Activated CD8-positive, alpha-beta T cell treated with anti-CD3 and anti-CD28 coated beads for 36 hours (primary cell): ENCODE measurements at places on chromosomes 2 and 18. TPM values are rescaled to one million over a fixed set of nuclear protein-coding genes. Genes with fewer than 3 reads are reported as not detected.
A peak's percentile ranks its signal among the peaks of the same experiment; 100 is the strongest.

DNA sequence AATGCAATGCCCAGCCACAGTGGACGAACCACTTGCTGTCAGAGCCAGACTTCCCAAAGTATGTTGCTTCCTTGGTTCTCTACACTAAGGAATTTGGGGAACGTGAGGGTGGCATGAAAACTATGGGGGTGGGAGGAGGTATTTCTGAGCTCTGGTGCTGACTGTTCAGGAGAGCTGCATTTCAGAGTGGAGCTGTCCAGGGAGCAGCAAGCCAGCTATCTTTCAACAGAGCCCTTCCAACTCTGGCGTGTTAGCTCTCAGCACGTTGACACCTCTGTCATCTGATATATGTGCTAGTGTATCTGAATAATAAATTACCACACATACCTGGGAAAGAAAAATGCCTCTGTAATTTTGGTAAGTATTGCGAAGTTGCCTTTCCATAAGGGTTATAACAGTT lies 66.1 kb downstream of the SAP130 start:
- H3K27ac ChIP-seq: no peak overlapping the region
- no peak overlapping the region for H3K4me3 ChIP-seq
- no peaks in the 10 kb centered on the region for H3K27me3 ChIP-seq
- no peak for DNase-seq

DNA sequence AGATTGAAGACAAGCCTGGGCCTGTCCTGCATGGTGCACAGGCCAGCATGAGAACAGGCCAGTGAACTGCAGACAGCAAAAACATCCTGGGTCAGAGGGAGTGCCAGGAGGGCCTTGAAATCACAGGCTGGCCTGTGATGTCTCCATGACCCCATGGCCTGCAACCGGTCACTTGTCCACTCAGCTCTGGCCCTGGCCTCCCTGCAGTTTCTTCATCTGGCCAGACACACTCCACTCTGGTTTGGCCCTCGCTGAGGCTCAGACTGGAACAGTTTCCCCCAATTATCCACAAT lies 12.6 kb downstream of the CYRIA start:
- H3K4me3 ChIP-seq: no peak overlapping the region
- H3K36me3 ChIP-seq: no peaks in the 10 kb centered on the region
- no peak overlapping the region for H3K27ac ChIP-seq
- DNase-seq: no peak
- peaks cover 3% of the 10 kb centered on the region for H3K27me3 ChIP-seq

Gene MPP4
- not detected for total RNA-seq

DNA sequence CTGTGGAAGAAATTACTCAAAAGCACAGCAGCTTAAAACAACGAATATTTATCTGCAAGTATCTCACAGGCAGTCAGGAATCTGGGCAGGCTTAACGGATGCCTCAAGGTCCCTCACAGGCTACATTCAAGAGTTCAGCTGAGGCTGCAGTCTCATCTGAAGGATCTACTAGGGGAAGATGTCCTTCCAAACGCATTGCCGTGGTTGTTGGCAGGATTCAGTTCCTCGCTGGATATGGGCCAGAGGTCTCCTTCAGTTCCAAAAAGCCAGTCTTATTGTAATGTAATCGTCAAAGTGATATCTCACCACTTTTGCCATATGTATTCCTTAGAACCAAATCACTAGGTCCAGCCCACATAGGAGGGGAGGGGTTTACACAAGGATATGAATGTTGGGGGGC lies 98.2 kb upstream of the EPAS1 start:
- no peak for DNase-seq
- H3K4me3 ChIP-seq: no peak overlapping the region
- H3K27ac ChIP-seq: no peak overlapping the region
- H3K36me3 ChIP-seq: no peaks in the 10 kb centered on the region

- peaks cover 30% of the 10 kb centered on the region for H3K36me3 ChIP-seq
- H3K4me3 ChIP-seq: peak overlapping the region; percentile 100
- peak; percentile 65 for DNase-seq
- peak overlapping the region; percentile 94 for H3K27ac ChIP-seq
Observed at GRCh38 chr2:151410485-151410834, 758 bp downstream of the RIF1 start.

Gene TMEM163
- not detected for total RNA-seq

DNA sequence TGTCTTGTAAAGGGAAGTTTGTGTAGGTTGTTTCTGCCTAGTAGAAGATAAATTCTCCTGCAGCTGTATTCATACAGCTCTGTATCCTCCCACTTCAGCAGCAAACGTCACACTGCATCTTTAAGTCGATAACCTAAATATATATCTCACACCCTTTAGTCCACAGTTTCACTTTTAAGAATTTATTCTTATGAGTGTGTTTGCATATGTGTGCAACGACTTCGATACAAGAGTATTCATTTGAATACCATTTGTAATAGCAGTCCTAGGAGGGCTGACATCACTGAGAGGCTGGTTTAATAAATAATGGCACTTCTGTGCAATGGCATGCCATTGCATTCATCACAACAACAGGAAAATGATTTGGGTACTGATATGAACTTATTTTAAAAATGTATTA lies 63.8 kb upstream of the MSH6 start:
- no peak overlapping the region for H3K27ac ChIP-seq
- no peaks in the 10 kb centered on the region for H3K36me3 ChIP-seq
- no peaks in the 10 kb centered on the region for H3K4me1 ChIP-seq
- no peak for DNase-seq

Gene NAT8
- total RNA-seq: not detected

GRCh38 chr2:23904215-23904614 lies 22.7 kb downstream of the ATAD2B start:
- H3K4me3 ChIP-seq: no peak overlapping the region
- H3K4me1 ChIP-seq: peaks cover 44% of the 10 kb centered on the region
- H3K27ac ChIP-seq: no peak overlapping the region
- no peaks in the 10 kb centered on the region for H3K36me3 ChIP-seq

DNA sequence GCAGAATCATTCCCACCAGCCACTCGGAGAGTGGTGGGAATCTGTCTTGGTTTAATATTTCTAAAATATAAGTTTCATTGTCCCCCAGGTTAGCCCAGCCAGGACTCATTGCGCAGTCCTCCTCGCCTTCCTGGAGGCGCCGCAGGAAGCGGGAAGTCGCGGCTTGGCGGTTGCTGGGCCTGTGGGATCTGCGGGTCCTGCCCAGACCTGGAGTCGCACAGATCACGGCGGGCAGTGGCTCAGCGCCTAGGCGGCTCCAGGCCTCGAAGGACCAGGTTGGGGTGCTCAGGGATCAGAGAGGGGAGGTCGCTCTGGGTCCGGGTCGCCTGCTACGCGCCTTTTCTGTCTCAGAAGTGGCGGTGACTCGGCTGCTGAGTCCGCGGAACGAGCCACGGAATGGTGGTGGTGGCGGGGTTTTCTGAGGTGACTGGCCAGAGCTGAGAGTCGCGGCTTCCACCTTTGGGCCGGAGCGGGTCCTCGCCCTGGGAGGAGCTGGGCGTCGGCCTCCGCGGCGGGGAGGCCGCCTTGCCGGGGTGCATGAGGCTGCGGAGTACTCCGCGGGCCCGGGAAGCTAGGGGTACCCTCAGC lies 2.6 kb downstream of the HOXD3 start:
- no peak for DNase-seq
- H3K27me3 ChIP-seq: peaks cover 79% of the 10 kb centered on the region
- H3K4me1 ChIP-seq: peaks cover 20% of the 10 kb centered on the region
- H3K27ac ChIP-seq: no peak overlapping the region
- H3K4me3 ChIP-seq: no peak overlapping the region

DNA sequence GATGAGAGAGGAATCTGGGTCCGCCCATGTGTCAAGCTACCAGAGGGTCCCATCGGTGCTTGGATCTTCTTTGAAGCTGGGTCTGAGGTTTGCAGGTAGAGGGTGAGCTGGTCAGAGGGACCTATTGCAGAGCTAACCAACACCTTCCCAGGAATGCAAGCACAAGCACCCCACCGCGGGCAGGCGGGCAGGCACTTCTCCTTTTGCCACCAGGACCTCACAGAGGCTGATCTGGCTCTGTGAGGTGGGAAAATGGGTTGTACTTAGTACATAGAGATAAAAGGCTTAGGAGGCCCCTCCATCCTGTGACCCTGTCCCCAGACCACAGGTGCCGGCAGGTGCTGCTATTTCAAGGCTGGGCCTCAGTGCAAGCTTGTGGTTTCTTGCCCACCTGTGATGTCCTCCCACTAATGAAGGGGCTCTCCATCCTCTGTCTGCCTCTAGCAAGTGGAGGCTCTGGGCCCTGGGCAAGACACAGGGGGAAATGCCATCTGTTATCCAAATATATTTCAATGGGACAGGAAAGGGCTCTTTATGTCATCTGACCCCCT lies 31.4 kb upstream of the IL37 start:
- peak overlapping the region; percentile 74 for H3K27ac ChIP-seq
- H3K4me1 ChIP-seq: peaks cover 23% of the 10 kb centered on the region
- H3K36me3 ChIP-seq: no peaks in the 10 kb centered on the region
- DNase-seq: no peak
- H3K4me3 ChIP-seq: no peak overlapping the region

GRCh38 chr2:25821225-25822056 lies 56.8 kb downstream of the ASXL2 start:
- H3K36me3 ChIP-seq: peaks cover 26% of the 10 kb centered on the region
- H3K27ac ChIP-seq: peak overlapping the region; percentile 69
- peak overlapping the region; percentile 68 for H3K4me3 ChIP-seq
- DNase-seq: no peak
- no peaks in the 10 kb centered on the region for H3K27me3 ChIP-seq
- peaks cover 75% of the 10 kb centered on the region for H3K4me1 ChIP-seq

- no peak overlapping the region for H3K4me3 ChIP-seq
- no peak for DNase-seq
- H3K36me3 ChIP-seq: no peaks in the 10 kb centered on the region
- H3K27ac ChIP-seq: no peak overlapping the region
Observed at GRCh38 chr2:220946552-220946951, 625.6 kb downstream of the EPHA4 start.

DNA sequence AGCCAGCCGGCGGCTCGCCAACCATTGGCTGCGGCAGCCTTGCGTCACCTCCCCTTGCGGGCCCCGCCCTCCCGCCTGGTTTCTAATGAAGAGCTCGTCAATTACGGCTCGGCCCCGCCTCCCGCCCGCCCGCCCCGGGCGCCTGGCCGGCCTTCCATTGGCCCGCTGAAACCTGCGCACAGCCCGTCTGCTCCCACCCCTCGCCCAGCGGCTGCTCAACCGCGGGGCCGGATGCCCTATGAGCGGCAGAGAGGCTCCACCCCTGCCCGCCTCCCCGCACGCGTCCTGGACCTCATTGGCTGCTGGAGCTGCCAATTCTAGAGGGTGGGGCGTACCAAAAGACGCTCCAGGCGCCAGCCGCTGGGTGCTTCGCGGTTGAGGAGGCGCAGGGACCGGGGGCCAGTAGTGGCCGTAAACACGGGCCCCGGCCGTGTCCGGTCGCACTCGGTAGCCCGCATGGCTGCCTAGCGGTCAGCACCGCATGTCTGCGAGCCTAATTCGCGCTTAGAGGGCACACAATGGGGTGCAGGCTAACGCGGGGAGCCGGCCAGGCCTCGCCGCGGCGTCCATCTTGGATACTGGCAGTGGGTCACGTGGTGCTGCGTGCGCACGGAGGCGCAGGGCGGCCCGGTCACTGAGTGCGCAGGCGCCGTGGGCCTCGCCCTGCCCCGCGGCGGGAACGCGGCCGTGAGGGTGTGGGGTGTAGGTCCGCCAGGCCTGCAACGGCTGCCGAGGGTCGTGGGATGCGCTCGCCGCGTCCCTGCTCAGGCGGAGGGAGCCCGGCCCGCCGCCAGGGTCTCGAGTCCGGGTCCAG lies 454 bp upstream of the HDAC4 start:
- H3K27ac ChIP-seq: peak overlapping the region; percentile 98
- H3K4me3 ChIP-seq: peak overlapping the region; percentile 89
- H3K36me3 ChIP-seq: peaks cover 10% of the 10 kb centered on the region
- H3K4me1 ChIP-seq: peaks cover 31% of the 10 kb centered on the region

GRCh38 chr18:79690071-79690470 lies 10.5 kb downstream of the CTDP1 start:
- peaks cover 48% of the 10 kb centered on the region for H3K4me1 ChIP-seq
- H3K27me3 ChIP-seq: no peaks in the 10 kb centered on the region
- peaks cover 10% of the 10 kb centered on the region for H3K36me3 ChIP-seq
- H3K4me3 ChIP-seq: no peak overlapping the region

DNA sequence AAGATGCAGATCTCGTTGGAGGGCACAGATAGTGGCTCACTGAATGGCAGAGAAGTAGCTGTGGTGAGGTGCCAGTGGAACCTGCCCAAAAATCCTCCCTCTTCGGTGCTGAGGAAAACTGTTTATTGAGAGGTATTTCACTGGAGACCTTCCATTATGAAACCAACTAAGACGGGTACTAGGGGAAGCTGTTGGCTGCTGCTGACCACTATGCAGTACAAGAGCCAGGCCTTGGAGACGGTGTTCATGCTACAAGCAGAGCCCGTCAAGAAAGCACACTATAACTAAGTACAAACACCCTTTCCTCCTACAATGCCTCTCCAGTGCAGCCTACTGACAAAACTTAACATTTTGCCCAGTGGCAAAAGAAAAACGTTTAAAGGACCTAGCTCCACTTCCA lies 4.6 kb downstream of the ARL5A start:
- no peak overlapping the region for H3K4me3 ChIP-seq
- no peak for DNase-seq
- H3K27me3 ChIP-seq: no peaks in the 10 kb centered on the region
- H3K27ac ChIP-seq: no peak overlapping the region

- H3K4me3 ChIP-seq: peak overlapping the region; percentile 81
- peaks cover 43% of the 10 kb centered on the region for H3K4me1 ChIP-seq
- peak overlapping the region; percentile 88 for H3K27ac ChIP-seq
- no peak for DNase-seq
- no peaks in the 10 kb centered on the region for H3K27me3 ChIP-seq
Observed at GRCh38 chr2:190318514-190318913, 1.1 kb downstream of the HIBCH start.

Gene PRLH
- total RNA-seq: not detected

Gene LNPK
- 41.9 TPM for total RNA-seq

- H3K27ac ChIP-seq: no peak overlapping the region
- no peaks in the 10 kb centered on the region for H3K4me1 ChIP-seq
- H3K36me3 ChIP-seq: no peaks in the 10 kb centered on the region
- no peak overlapping the region for H3K4me3 ChIP-seq
- no peak for DNase-seq
Observed at GRCh38 chr2:237467447-237468179, 19.4 kb upstream of the MLPH start.

Gene TMEM169
- 0.76 TPM for total RNA-seq

DNA sequence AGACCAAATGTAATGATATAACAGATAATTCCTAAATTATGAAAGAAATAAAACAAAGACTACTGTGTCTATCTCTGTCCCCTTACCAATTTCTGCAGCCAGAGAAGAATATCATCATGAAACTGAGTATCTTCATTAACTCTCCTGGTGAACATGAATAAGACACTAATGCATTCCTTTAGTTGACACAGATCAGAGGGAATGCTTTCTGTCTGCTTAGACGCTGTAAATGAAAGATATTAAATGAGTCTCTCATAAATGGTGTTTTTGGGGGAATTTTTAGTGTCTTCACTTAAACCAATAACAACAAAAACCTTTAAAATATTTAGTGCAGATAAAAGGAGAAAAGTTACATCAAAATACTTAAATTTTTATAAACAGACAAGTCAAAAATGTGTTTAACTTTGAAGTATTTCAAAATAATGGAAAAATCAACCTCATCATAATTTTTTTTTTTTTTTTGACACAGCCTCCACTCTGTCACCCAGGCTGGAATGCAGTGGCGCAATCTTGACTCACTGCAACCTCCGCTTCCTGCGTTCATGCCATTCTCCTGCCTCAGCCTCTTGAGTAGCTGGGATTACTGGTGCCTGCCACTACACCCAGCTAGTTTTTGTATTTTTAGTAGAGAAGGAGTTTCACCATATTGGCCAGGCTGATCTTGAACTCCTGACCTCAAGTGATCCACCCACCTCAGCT lies 16.0 kb downstream of the EPG5 start:
- H3K4me3 ChIP-seq: no peak overlapping the region
- DNase-seq: no peak
- no peaks in the 10 kb centered on the region for H3K27me3 ChIP-seq
- H3K4me1 ChIP-seq: peaks cover 2% of the 10 kb centered on the region
- no peak overlapping the region for H3K27ac ChIP-seq

Gene FMNL2
- total RNA-seq: 1.1 TPM
